ENCODE measurements at places on chromosomes 3 and 15.
A peak's percentile ranks its signal among the peaks of the same experiment; 100 is the strongest.

- DNase-seq: no peak
Observed at GRCh38 chr15:20652914-20653313, 111.3 kb upstream of the GOLGA6L6 start.

- DNase-seq: peak; percentile 71
Observed at GRCh38 chr3:184373422-184373821, 4.6 kb downstream of the THPO start.

GRCh38 chr15:43489191-43489590 is 3.8 kb downstream of the TP53BP1 start:
- no peak for DNase-seq

- DNase-seq: no peak
Observed at GRCh38 chr15:68207176-68207935, 2.2 kb upstream of the CALML4 start.

DNA sequence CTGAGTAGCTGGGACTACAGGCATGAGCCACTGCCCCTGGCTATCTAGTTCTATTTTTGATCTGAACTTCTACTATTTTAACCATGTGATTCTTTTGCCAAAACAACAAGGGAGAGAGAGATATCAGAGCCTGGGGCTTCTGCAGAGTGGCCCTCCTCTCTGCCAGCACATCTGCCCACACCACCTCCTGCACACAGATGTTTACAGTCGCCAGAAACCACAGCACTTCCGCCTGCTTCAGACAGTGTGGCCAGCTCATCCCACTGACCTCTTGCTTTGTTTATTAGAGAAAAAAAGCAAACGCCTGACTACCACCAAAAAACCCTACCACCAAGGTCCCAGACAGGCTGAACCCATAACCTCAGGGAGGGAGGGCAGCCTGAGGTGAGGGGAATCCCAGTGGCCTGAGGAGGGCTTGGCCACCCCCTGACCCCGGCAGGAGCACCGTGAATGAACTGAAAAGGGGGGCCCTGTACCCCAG is 85.9 kb upstream of the ABHD2 start:
- peak; percentile 84 for DNase-seq

GRCh38 chr15:40163657-40164416 is 3.0 kb downstream of the BUB1B start:
- no peak for DNase-seq

DNA sequence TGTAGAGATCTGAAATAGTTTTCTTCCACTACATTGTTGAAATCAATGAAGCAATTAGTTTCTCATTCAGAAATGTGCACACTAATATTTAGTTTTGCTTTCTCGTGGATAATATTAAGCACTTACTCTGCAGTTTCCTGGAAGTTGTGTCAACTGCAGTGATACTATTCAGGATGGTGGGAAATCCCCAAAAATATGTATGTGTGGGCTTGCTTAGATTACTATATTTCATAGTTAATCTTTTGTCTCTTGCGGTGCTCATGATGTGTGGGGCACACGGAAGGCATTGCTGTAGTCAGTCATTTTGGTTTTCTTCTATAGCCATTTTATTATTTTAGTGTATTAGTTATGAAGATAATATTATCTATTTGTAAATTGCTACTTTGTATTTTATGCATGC is 19.7 kb downstream of the RAB11A start:
- no peak for DNase-seq

- DNase-seq: peak; percentile 71
Observed at GRCh38 chr3:105868431-105868741, 426 bp downstream of the CBLB start.

DNA sequence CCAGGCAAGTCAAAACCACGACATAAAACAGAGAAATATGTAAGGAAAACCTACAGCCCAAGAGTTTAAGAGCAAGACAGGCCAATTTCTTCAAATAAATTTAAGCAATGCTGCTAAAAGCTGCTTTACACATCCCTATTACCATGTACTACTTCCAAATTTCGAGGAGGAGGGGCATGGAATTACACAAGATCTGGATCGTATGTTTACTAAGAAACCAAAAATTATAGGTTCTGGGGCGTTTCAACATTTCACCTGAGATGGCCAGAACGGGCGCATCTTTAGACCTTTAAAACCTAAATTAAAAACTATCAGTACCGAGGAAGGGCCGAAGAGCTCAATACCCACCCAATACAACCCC is 664 bp upstream of the NR2C2 start:
- no peak for DNase-seq

- no peak for DNase-seq
Observed at GRCh38 chr15:55552451-55552850, 35.7 kb downstream of the PYGO1 start.

- no peak for DNase-seq
Observed at GRCh38 chr15:65044724-65045481, at the start of gene SLC51B. SLC51B (plus strand) TSS chr15:65045387; CDS start chr15:65050005, 4,618 bp downstream.

- DNase-seq: no peak
Observed at GRCh38 chr15:32707436-32707835, 10.4 kb upstream of the GREM1 start.

DNA sequence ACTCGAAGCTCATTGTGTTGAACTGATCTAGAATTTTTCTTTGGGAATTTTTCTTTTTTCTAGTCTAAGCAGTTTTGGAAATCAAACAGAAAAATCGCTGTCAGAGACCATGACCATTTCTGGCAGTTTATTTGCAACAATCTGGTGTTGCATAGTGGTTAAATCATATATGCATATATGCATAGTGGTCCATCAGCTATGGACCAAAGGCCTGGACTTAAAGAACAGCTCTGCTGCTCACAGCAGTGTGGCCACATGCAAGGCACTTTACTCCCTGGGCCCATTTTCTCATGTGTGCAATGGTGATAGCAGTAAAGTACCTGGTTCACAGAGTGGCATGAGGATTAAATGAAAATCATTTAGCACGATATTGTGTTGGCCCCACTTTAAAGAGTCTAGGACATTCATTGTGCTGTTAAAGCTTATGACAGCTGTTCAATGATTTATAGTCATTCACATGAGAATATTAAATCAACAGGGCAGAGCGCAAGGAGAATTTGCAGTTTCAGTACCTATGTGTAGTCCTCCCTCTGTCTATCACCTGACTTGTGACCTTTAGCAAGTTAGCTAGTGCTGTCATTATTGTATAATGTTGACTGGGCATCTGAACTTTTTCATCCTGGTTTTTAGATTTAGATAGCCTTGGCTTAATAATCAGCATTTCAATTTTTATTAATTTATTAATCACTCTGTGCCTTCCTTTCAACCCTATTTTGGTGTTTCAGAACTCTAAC is 46.4 kb downstream of the BLM start:
- no peak for DNase-seq

- DNase-seq: no peak
Observed at GRCh38 chr15:35019404-35020327, 31.6 kb upstream of the ZNF770 start.

- DNase-seq: no peak
Observed at GRCh38 chr3:188133219-188133618, 20.7 kb upstream of the LPP start.

- DNase-seq: no peak
Observed at GRCh38 chr15:52788099-52788986, 1.8 kb downstream of the ONECUT1 start.

GRCh38 chr3:87761795-87762194 is 297.0 kb downstream of the CGGBP1 start:
- DNase-seq: no peak

- DNase-seq: peak; percentile 65
Observed at GRCh38 chr15:77144492-77145070, 73.7 kb upstream of the TSPAN3 start.

DNA sequence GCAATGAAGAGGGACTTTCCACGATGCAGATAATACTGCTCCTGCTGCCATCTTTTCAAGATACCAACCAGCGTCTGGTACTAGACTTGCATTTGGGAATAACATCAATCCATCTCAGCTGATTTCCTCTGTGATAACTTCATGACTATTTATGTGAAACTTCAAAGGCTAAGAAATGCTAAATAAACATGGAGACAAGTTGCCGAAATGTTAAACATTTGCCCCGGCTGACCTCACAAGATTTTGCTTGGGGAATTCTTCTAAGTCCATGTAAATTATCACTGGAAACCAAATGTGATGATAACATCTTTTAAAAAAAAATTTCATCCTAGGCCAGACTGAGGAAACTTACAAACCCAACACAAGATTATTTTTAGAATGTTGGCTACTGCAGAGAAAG is 185.8 kb upstream of the PRICKLE2 start:
- DNase-seq: no peak

- no peak for DNase-seq
Observed at GRCh38 chr3:72982609-72983366, 13.8 kb upstream of the PPP4R2 start.

DNA sequence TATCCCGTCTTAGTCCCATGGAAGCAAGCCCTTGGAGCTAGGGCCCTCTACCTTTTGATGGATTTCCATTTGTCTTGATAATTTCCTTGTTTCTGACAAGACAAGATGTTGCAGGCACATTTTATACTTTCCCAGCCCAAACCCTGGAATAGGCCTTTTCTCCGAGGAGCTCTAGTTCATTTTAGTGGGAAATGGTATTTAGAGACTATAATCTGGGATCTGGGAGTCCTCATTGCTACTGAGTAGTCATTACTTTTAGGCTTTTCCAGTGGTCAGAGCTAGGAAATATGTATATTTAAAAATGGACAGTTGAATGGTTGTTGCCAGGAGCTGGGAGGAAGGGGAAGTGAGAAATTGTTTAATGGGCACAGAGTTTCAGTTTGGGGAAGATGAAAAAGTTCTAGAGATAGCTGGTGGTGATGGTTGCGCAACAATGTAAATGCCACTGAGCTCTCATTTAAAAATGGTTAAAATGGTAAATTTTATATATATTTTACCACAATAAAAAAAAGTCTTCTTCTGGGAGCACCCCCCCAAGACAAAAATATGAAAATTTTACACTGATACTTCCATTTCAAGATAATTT is 31.6 kb downstream of the MLH1 start:
- no peak for DNase-seq

- no peak for DNase-seq
Observed at GRCh38 chr3:13466781-13467180, 13.3 kb upstream of the HDAC11 start.

Measured in AG08396 (cell line).